ENCODE measurements at places on chromosomes 4 and X.

DNA sequence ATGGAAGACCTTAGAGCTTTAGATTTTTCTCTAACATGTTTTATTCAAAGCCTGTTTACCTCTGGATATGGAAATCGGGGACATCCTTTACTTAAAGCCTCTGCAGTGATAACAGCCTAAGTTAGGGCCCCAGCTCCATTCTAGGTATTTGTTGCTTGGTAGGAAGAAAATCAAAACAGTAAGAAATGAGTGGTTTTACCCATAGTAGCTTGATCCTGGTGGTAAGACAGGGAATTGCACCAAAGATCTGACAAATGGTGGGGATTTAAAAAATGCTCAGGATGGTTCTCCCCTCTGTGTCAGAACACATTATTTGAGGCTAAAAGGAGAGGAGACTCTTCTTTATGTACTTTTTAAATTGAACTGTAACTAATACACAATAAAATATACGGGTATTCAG, 52.4 kb downstream of the AFF2 start:
- DNase-seq, result no peak

DNA sequence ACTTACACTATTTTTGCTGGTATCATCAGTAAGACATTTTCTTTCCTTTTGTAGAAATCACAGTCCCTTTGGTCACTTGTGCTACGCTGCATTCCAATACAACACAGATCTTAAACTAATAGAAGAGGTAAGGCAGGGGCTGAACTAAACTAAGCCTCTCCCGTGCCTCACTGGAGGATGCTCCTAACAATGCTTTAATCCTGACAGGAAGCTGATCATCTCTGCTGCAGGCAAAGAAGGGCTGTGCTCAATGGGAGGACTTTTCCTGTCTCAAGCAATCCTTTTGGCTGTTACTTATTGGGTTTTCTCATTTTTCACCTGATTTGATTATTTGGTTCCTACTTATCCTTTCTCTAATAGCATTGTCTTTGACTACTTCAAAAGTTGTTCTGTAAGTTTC, 583.1 kb downstream of the INPP4B start:
- DNase-seq, result no peak

DNA sequence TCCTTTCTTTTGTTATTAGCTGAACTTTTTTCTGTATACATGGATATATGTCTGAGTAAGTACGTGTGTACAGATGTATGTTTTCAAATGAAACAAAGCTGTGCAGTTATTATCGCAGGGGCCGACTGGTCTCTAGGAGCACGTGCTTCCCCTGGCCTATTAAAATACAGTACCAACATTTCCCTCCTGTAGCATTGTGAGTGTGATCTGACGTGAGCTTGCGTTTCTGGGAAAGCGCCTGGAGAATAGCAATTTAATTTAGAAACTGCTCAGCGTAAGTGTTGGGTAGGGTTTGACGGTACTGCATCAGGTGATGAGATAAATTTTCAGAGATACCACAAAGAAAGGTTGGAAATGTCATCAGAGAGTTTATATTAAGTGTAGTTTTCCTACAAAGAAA, 173.3 kb downstream of the FBXO8 start:
- no peak for DNase-seq

GRCh38 chr4:4754641-4755040, 104.8 kb upstream of the MSX1 start:
- DNase-seq, result no peak

Measured in bronchial epithelial cell (primary cell).